CD8-positive, alpha-beta memory T cell (primary cell): ENCODE measurements at places on chromosomes 13 and 19. TPM values are rescaled to one million over a fixed set of nuclear protein-coding genes. Genes with fewer than 3 reads are reported as not detected.

GRCh38 chr13:33262062-33262487, 23.5 kb downstream of the STARD13 start:
- no peak for DNase-seq

- no peak for DNase-seq
These were observed 618.0 kb downstream of the DACH1 start for GRCh38 chr13:71249011-71249410.

GRCh38 chr13:110119935-110120905, 186.7 kb downstream of the COL4A1 start:
- DNase-seq, result no peak

Gene TBXA2R
- 1.5 TPM for total RNA-seq

DNA sequence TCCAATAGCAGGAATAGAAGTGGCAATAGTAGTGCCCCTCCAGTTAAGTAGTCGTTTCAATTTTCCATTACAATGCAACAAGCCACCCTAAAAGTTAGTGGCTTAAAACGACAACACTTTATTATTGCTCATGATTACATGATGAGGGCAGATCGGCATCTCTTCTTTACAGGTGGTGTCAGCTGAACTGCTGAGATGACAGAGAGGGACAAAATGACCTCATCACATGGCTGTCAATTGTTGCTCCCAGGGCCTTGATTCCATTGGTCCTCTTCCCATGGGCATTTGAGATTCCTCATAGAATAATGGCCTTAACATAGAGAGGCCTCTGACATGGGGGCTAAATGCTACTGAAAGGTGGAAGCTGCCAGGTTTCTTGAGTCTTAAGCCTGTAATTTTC, 679.8 kb upstream of the KLHL1 start:
- DNase-seq, result no peak

DNA sequence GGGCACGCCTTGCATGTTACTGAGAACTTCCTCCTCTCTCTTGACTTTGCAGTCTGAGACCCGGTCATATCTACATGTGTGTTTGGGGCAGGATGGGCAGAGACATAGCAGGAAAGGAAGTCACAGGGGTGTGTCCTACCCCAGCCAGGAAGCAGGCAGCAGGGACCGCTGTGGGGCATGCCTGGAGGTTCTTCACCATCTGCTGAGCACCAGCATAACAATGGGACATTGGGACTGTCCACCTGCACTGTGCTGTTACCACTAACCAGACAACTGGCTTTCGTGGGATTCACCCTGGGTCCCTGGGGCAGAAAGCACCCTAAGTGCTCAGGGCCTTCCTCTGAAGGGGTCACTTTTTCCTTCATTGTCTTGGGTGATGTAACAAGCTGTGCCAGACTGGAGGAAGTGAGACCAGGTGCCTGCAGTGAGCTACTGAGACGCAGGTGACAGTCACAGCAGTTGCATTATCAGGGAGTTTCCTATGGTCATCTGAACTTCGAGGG, 2.6 kb upstream of the HAUS5 start:
- DNase-seq, result no peak
